ENCODE measurements at places on chromosomes 13 and 19.

GRCh38 chr13:45149964-45150363, 29.7 kb downstream of the GTF2F2 start:
- DNase-seq: no peak

DNA sequence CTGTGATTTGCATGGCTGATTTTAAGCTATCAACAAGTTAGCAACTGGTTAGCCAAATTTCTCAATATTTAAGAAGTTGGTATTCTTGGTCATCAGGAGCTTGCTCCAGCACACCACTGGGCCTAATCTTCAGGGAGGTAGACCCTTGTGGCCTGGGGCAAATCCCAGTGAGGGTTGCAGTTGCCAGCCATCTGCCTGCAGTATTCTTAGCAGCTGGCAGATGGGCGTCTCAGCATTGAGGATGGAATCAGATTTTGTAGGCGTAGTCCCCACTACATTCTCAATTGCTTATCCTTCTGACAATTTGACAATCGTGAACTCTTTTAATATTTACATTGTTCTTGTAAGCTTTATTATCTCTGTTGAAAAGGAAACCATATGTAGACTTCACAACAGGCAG, 1266.2 kb downstream of the SLITRK5 start:
- DNase-seq: no peak

DNA sequence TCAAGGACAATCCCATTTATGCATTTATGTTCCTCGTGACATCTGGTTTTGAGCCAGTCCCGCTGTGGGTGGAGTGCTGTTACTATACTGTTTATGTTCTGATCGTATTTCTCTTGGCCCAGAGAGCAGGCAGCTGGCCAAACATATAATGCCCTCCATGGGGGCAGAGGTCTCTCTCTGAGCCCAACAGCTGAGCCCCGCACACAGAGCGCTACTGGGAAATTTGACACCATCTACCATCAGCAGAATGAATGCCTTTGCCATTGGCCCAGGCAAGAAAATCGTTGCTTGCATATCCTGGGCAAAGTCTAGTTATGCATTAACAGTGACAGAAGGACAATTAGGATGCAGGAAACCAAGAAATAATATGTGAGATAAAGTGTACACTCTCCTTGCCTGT, 126.8 kb upstream of the CACNA1A start:
- DNase-seq: no peak

DNA sequence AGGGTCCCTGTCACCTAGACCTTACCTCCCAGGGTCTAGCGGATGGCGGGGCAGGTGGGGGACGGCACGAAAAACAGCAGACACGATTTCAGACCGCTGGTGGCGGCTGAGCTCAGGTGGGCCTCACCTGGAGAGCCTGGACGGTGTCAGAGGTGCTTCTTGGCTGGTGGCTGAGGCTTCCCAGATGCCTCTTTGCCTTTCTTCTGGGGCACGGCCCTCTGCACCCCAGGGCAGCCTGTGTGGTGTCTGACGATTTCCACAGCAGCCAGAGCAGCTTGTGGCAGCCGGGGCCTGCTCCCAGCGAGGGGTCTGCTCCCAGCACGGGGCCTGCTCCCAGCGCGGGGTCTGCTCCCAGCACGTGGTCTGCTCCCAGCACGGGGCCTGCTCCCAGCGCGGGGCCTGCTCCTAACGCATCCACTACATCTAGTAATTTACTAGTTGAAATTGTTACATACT, 66.7 kb downstream of the ATP11A start:
- no peak for DNase-seq

DNA sequence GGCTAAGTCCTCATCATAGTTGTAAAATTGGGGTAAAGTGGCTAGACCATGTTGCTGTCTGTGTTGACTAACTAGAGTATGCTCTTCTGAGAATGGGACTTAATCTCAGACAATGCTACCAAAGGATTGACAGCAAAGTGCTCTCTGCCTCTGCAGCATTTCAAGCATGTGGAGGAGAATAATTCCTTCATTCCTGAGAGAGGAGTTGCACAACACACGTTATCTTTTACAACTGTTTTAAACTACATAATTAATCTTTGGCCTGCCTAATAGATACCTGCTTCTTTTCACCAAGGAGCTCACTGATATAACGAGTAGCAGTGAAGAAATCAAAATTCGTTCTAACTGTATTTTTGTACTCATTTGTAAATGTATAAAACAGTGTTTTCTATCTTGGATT, 2172.2 kb downstream of the PCDH9 start:
- no peak for DNase-seq

GRCh38 chr13:102651392-102651791, 43.5 kb downstream of the METTL21C start:
- no peak for DNase-seq

DNA sequence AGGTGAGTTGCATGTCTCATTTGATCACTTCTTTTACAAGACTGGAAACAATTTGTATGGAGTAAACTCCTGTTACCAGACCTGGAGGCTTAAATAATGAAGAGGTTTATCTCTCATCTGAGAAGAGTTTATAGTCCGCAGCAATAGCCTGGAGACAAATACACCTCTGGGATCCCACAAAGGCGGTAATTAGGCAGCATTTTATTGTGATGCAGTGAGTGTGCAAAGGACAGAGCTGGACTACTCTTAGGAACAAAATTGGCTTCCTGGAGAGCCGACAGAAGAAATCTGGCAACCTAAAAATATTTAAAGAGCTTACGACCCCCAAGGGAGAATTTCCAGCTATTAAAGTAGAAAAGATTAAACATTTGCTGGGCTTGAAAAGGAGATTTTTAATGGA, 11.8 kb upstream of the KATNAL1 start:
- no peak for DNase-seq

DNA sequence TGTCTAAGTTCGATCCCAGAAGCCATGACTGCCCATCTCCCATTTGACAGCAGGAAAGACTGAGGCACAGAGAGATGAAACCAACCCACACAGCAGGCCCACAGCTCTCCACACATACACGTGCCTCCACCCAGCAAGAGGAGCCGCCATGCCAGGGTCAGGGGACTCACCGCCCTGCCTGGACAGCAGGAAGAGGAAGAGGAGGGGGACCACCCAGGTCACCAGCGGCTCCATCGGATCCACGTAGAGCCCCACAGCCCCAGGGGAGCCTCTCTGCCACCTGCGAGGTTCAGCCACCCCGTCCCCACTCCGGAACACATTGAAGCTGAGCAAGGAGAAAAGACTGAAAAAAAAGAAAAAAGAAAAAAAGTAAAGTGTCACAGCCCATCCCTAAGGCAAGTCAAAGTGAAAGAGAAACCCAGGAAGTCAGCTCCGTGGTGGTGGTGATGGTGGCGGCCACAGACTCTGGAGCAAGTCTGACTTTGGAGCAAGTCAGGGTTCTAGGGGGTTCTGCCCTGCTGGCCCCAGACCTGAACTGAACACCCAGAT, at the start of gene IL12RB1:
TSS of gene IL12RB1 (minus strand) at position 345 of the 549 bp plus-strand sequence. CDS start at position 234, 111 bp downstream.
- no peak for DNase-seq

DNA sequence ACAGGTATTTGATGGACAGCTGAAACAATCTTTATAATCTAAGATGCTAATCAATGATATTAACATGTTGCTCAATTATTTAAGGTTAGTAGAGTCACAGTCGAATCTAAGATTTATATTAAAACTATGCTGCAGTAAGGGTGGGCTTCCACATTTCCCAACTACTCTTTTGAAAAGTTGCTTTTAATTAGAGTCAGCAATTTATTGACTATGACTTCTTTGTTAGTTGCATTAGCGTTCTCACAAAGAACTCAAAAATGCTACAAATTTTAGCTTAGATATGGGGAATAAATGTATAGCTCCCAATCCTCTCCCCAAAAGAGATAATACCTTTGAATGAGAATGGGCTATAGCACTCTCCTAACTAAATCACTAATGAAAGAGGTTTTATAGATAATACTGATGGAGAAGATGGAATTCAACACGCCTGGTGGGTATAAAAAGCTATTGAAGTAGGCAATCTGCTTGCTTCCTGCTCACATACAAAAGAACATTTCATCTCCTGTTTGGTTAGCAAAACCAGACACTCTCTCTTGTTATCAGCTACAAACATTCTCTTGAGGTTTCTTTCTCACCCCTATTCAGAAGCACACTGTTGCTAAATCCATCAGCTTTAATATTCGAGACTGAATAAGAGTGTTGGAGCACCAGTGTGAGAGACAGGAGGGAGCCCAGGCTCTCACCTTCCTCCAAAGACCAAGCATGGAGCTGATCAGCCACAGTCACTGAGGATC, 2.4 kb upstream of the FLT1 start:
- no peak for DNase-seq

GRCh38 chr19:13410946-13411345, 95.3 kb downstream of the CACNA1A start:
- no peak for DNase-seq
